Kidney (tissue), 22 donors: ENCODE measurements at places on chromosomes 12 and 14. TPM values are rescaled to one million over a fixed set of nuclear protein-coding genes. Genes with fewer than 3 reads are reported as not detected.

The STON2 gene
- total RNA-seq, result 86.6 TPM

DNA sequence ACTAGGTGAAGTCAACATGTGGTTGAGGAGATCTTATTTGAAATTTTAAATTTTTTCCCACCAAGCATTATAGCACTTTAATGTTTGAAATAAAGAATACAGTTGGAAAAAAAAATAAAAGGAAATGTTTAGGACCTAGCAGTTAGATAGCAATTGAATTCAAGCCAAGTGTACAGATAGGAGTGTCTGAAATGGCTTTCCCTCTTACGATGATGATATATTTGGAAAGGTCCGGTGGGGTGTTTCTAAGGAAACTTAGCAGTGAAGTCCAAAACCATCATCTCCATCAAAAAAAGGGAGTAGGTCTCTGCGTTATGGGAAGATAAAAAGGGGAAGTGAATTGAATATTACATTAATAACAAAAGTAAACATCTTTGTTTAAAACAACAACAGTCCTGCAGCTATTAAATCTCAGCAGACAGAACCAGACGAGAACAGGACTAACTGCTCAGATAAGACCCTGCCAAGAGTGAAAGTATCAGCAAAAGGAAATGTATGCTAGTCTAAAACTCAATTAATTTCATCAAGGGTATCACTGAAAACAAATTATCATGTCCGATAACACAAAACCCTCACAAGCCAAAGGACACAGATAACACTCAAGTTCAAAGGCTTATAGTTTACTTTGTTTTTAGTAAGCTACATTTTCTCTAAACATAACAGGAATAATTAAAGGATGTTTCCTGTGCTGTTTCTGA, 242.0 kb downstream of the BMP4 start:
- H3K4me1 ChIP-seq, result no peaks in the 10 kb centered on the region
- no peaks in the 10 kb centered on the region for H3K36me3 ChIP-seq
- no peak overlapping the region for H3K4me3 ChIP-seq
- DNase-seq, result peak; percentile 74

The KLRF1 gene
- total RNA-seq, result 2.0 TPM

The AKAP5 gene
- total RNA-seq, result 5.1 TPM

DNA sequence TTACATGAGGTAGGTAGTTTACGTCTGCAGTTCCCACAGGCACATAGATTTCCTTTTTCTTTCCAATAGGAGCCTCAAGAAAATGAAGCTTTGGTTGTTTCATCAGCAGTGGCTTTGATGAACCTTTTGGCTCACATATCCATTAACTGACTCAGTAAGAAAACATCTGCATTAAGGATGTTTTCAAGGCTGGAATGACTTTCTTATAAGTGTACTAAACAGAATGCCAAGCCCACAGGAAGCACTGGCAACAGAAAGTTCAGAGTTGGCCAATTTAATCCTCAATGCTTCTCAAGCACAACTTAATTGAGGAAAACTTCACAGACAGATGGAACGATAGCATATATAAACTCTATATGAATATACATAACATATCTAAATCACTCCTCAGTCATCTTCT, 63.5 kb downstream of the ST8SIA1 start:
- no peak overlapping the region for H3K4me3 ChIP-seq
- no peaks in the 10 kb centered on the region for H3K4me1 ChIP-seq
- H3K36me3 ChIP-seq, result no peaks in the 10 kb centered on the region
- H3K27ac ChIP-seq, result no peak overlapping the region

- H3K27ac ChIP-seq, result no peak overlapping the region
- no peak overlapping the region for H3K4me3 ChIP-seq
- H3K27me3 ChIP-seq, result peaks cover 14% of the 10 kb centered on the region
- DNase-seq, result peak; percentile 54
- no peaks in the 10 kb centered on the region for H3K36me3 ChIP-seq
These were observed 506 bp downstream of the TMEM132D start for GRCh38 chr12:129903092-129903945.
